ENCODE measurements at places on chromosomes 6 and 20.
A peak's percentile ranks its signal among the peaks of the same experiment; 100 is the strongest.

DNA sequence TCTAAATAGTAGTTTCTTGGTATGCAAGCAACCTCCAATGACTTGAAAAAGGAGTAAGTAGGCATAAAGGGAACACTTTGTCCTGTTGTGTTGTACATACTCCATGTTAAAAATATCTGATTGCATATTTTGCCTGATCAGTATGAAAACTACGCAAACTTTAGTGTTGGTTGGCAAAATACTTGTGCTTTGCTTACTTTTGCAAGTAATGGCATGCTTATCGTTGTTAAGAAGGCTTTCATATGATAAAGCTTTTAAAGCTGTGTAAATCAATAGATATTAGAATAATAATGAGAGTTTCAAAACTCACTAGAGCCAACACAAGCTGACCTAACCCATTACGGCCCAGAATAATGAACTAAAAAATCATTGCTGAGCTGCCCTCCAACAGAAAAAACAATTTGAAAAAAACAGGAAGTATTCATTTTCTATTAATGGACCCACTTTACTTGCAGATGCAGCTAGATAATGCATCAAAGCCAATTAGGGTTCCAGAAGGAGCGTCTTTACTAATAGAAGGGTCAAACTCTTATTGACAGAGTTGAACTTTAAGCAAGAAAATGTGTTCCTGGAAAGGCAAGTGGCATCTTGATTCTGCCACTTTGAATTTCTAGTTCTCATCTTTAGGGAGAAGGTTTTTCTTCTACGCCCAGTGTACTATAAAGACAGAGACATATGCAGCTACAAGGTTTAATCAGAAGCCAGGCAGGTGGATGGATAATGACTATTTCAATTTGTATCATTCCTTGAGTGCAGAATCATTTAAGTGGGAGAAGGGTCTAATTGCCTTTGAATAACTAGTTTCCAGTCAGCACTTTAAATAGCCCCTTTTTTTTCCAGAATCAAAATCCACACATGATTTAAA, 82.2 kb downstream of the SNAP25 start:
- DNase-seq: no peak

DNA sequence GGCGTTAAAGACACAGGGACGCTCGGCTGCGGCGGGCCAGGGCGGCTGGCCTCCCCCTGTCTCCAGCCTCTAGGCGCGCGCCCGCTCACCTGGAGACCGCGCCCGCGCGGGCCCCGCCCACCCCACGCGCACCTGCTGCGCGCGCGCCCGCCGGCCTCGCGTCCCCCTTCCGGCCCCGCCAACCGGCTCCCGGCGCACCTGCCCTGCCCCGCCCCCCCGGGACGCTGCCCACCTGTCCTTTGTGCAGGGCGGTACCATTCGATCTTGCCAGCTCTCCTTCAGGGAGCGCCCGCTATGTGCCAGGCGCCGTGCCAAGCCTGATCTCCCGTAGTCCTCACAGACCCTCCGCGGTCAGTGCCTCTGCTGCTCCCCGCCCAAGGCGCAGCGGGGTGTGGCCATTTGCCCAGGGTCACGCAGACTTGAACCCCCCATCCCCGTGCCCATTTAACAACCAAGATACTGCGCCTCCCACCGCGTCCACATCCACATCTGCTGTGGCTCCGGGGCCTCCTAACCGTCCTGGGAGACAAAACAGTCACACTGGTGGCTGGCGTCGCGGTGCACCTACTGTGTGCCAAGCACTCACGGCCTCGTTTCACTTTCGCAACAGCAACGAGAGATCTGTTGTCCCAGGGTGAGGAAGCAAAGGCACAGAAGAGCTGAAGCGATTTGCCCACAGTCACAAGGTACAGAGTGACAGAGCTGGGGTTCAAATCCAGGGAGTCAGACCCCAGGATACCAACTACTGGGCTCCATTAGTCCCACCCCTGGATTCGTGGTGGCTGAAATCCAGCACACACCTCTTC, 48.1 kb downstream of the NOL4L start:
- DNase-seq: peak; percentile 32

DNA sequence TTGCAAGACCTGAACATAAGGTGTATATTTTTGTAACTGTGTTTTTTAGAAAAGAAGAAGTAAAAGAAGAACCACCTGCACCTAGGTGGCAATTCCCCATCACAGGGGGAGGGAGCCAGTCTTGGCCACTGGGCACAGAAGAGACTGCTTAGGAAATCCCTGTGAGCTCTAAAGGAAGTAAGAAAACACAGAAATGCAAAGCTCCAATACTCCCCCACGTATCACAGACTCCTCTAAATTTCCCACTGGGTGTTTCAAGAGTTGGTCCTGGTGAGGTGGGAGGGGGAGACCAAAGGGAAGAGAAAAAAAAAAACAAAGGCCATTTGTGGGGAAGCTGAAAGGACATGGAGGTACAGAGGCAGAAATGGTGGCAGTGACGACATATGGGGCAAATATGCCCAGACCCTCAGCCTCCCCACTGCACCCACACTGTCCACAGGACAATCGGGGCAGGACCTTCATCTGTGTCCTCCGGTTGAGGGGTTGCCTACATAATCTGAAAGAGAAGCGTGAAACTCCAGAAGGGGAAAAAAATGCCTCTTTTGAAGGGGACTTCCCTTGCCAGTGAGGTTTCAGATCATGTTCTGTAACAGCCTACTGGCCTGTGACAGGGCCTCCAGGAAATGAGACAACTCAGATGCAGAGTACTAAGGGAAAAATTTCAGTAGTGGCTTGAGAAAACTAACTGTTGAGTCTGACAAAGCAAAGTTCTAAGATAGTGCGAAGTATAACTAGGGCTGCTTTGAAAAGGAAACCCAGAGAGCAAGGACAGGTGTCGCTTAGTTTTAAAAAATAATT, 226.2 kb upstream of the MARCKS start:
- DNase-seq: no peak

- DNase-seq: no peak
Measured at GRCh38 chr6:156017838-156018237, 562.2 kb upstream of the NOX3 start.

- DNase-seq: no peak
Measured at GRCh38 chr6:2900221-2900807, 2.8 kb downstream of the SERPINB9 start.

- DNase-seq: no peak
Measured at GRCh38 chr20:10074513-10074912, 39.7 kb downstream of the ANKEF1 start.

DNA sequence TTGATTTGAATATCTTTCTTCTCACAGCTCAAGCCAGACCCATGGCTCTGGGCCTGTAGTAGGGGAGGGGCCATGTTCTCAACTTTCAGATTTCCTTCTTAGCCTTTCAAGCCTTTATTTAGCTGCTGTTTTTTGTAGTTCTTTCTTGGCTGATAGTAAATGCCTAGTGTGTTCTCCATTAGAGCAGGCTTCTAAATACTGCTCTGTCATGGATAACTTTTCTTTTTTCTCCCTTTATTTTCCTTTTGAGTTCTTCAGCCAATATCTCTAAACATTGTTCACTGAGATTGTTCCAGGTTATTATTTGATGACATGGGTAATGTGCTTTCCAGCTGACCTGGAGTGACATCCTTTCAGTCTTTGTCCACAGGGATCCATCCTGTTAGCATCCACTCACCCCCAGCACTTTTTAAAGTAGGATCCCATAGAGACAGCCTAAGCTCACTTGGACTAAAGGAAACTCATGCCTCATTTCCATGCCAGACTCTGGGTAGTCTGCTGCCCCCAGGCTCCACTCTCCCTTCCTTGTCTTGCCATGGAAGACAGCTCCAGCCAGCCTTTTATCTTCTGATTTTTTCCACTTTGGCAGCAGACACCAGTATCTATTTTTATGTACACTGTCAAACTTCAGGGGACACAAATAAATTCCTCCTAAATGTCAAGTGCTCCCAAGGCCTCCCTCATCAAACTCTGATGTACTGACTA, 645.6 kb downstream of the RNF144B start:
- DNase-seq: no peak

DNA sequence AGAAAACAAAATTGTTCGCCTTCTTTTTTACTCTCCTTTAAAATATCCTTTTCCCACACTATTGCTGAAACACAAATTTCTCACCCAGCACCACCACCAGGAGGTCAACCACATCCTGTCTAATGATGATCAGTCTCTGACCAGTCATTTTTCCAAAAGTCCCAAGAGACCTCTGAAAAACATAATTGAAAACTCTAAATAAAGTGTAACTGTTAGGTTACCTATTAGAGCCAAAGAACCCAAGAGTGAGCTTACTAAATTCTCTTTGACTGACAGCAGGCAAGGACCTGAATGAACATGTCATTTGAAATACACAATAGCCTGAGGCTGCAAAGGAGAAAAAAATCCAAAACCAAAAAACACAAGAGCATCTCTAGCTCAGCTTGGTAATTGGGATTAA, 735.4 kb downstream of the CBLN4 start:
- DNase-seq: no peak

GRCh38 chr6:130296854-130297253, 69.0 kb upstream of the TMEM200A start:
- DNase-seq: no peak

DNA sequence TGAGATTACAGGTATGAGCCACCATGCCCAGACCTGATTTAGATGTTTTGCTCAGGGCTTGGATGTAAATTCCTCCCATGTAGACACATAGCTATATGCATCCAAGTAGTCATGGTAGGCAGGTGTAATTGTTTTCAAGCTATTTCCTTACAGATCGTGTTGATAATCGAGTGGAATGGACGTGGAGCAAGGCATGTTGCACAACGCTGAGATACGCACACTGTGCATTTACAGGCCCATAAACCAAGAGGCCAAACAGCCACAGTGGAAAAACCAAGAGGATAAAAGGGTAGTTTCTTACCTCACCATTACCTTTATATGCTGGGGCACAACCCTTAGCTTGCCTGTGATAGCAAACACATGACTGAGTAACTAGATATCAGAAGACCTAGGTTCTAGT, 51.0 kb upstream of the ADGRF1 start:
- DNase-seq: no peak

DNA sequence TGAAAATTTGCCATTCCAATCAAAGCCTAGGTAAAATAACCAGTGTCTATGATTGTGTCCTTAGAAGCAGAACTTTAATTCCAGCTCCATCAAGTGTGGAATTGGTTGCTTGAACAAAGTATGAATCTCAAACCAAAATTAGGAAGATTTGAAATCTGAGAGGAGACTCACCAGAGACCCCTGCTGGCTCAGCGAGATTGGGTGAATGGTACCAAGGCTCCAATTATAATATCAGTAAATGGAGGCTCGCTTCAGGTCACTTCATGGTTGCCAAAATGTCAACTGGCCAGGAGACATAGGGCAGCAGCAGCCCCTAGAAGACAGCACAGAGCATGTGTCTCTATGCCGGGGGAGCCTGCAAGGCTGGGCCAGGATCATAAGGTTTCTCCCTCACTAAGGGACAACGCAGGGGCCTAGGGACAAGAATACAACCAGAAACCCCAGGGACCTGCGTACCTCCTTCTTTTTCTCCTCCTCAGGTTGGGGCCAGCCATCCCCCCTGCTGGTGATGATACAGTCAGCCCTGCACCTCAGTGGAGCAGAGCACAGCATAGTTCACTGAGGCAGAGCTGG, 14.0 kb downstream of the RBL1 start:
- no peak for DNase-seq

DNA sequence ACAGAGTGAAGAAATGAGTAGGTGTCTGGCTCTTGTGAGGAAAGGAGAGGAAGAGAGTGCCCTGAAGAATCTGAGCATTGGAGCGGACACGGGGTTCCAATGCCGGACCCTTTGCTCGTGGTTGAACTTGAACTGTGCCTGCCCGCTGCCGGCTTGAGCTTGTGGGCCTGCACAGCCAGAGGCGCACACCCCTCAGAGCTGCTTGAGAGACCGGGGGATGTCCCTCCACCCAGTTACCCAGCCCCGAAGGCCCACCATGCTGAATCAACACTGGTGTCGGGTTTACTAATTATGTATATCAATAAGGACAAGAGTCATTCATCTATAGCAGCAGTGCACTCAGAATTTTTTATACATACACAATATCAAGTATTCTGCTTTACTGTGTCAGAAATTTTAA, 218.3 kb upstream of the CST7 start:
- no peak for DNase-seq

GRCh38 chr6:134983823-134984222, 33.9 kb upstream of the ALDH8A1 start:
- no peak for DNase-seq

GRCh38 chr6:6886171-6886885, 221.4 kb upstream of the RREB1 start:
- no peak for DNase-seq

- DNase-seq: no peak
Measured at GRCh38 chr20:12093057-12093796, 175.5 kb downstream of the BTBD3 start.

DNA sequence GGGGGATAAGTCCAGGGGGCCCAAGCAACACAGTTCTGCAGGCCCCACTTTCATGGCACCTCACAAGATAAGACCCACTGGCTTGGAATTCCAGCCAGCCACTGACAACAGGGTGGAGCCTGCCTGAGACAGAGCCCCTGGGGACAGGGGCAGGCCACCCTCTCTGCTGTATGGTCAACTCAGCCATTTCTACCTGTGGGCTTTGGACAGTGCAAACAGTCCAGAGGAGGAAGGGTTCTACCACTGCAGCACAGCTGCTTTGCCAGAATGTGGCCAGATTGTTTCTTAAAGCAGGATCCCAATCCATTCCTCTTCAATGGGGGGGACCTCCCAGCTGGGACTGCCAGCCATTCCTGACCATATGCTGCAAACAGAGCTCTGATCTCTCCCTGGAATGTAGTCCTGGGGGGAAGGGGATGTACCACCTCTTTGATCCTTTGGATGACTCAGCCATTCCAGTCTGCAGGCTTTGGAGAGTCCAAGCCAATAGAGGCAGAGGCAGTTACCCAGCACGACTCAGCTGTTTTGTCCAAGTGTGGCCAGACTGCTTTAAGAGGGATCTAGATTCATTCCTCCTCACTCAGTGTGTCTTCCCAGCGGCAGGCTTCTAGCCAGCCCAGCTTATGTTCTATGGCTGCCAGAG, 842.2 kb downstream of the EPHA7 start:
- DNase-seq: no peak

DNA sequence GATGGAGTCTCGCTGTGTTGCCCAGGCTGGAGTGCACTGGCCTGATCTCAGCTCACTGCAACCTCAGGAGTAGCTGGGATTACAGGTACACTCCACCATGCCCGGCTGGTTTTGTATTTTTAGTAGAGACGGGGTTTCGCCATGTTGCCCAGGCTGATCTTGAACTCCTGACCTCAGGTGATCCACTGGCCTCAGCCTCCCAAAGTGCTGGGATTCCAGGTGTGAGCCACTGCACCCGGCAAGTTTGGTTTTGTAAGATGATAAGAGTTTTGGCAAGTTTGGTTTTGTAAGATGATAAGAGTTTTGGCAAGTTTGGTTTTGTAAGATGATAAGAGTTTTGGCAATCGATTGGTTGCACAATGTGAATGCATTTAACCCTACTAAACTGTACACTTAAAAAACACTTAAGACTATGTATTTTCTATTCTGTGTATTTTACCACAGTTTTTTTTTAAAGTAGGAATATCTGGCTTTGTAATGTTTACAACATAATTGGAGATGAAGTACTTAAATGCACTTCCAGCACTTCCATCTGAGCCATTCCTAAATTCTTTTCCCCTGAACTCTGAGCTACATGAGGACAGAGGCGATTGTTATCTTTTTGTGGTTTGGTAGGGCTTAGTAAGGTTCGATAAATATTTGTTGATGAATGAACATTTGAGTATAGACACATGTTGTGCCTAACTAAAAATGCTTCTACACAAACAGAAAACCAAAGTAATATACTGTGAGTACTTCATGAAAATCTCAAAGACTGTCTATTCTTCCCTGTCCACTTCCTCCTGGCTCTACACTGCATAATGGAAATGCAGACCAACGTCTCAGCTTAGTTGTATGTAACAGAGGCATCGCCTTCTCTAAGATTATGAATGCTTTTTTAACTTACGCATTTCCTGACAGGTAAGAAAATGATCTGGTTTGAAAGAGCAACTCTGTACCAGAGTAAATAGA, 18.8 kb downstream of the SAMHD1 start:
- no peak for DNase-seq

- DNase-seq: no peak
Measured at GRCh38 chr6:147756891-147757290, 248.4 kb downstream of the SAMD5 start.

Data from stimulated activated CD4-positive, alpha-beta T cell treated with anti-CD3 and anti-CD28 coated beads, Interleukin-1b, Interleukin-23, amount 100 ng/mL, for 1 hour (primary cell).